ENCODE measurements at places on chromosomes 12 and 14.
A peak's percentile ranks its signal among the peaks of the same experiment; 100 is the strongest.

DNA sequence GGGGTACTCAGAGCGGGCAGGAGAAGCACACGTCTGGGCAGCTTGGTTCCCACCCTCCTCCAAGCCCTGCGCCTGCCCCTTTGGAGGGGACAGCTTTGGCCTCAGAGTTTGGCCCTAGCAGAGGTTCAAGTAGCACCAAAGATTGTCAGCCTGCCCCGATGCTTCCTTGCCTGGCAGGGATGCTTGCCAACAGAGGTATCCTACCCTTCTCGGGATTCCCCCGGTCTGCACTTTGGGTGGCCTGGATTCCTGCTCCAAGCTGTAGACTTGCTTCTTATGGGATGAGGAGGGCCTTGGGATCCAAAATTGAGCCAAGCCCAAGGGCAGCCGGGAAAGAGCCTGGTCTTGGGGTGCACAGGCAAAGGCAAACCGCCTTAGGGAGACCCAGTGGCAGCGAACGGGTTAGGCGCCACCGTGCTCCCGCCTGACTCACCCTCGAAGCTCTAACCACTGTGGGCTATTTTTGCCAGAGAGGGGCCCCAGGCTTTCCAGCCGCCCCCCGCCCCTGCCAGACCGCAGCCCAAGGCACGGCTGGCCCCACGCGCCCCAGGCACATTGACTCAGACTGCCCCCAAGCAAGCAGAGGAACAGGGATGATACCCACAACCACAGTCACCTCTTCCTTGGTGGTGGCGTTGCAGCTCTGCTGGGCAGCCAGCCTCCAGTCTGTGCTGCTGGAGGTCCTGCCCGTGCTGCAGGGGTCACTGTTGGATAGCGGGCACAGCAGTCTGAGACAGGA is 847 bp upstream of the WNT10B start:
- DNase-seq = peak; percentile 82

DNA sequence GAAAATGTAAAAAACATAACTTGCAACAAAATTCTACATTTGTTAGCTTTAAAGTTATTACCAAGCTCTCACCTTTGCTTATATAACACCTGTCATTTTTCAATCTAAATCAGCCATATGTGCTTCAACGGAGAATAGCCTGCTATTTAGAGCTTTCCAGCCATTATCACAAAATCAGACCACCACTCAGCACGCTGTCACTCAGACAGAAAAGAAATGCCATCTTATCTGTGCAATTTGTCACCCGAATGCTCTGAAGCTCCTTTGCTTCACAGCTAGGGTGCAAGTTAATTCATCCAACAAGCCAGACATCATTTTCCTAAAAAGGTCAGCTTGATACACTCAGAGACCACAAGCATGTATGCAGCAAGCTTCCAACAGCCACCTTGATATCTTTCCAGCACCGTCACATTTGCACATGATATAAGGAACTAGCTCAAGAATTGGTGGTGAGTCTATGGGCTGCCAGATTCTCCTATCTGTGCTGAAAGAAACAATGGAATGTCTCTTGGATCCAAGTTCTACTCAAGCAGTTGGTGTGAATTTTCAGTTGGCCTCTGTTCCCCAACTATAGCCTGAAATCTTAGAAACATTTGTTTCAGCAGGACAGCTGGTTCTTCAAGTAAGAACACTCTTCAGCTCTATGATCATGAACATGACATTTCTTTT is 20.0 kb upstream of the IFNG-AS1 start:
- no peak for DNase-seq

GRCh38 chr12:41473441-41473840 is 285.3 kb downstream of the PDZRN4 start:
- DNase-seq = no peak

DNA sequence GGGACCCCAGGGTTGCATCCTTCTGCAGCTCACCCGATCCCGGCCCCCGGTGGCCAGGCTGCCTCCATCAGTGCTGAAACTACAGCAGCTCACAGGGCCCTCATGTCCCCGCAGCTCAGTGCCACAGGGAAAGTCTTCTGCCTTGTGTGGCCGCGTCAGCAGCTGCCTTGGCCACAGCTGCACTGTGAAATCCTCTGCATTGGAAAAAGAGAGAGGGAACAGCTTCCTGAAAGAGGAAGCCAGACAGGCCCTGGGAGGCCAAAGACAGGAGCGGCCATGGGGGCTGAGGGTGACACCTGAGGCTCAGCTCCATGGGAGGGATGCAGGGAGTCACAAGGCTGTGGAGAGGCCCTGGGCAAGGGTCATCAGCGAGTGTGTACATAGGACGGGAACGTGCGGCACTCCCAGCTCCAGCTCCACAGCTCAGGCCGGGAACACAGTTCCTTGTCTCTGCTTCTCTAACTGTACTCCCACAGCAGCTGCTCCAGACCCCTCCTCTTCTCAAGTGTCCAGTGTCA is 32.7 kb downstream of the PARP2 start:
- DNase-seq = no peak

DNA sequence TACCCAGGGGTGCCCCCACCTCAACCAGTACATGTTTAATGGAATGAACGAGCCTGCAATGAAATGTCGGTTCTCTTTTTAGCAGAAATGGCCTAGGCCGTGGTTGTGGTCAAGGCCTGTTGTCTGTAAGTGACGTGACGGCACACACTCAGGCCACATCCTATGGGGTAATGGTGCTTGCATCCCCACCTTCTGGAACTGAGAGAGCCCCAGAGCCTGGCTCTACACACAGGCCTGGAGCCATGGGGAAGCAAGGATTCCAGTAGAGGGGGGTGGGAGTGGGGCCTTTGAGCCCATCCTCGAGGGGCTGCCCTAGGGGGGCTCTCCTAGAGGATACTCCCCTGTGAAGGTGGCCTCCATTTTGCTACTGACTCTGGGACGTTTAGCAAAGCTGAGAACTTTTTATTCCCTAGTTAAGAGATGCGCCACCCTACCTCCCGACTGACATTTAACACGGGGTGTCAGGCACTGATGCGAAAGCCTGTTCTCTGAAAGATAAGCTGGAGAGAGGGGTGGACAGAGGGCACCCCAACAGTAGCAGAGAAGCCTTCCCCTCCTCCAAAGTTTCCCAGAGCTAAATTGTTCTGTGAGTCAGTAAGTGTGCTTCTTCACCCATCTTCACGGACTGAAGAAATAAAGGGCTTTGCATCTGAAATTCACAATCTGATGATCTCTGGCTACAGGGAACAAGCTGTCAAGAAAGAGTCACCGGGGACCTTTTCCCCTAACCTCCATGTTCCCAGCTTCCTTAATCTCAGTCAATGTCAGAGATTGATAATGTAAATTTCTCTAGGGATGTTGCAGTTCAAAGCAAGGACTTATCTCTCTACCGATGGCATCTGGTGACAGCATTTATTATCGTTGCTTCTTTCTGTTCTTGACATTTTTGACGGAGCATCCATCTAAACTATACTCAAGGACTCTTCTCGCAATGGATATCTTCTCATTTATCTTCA is 6.8 kb downstream of the RIN3 start:
- no peak for DNase-seq

DNA sequence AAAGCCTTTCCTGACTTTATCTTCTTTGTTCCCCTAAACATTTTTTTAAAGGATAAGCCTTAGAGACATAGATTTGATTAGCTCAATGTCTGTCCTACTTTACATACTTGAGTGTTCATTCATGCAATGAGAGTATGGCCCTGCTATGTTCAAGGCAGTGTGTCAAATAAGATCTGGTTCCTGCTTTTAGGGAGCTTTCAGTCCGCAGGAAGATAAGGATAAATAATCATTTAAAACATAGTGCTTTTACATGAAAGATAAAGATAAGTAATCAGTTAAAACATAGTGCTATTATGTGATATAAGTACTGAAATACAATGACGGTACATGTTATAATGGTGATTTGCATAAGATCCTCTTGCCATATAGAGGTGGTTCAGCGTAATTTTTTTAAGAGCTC is 378.3 kb upstream of the PRICKLE1 start:
- no peak for DNase-seq

DNA sequence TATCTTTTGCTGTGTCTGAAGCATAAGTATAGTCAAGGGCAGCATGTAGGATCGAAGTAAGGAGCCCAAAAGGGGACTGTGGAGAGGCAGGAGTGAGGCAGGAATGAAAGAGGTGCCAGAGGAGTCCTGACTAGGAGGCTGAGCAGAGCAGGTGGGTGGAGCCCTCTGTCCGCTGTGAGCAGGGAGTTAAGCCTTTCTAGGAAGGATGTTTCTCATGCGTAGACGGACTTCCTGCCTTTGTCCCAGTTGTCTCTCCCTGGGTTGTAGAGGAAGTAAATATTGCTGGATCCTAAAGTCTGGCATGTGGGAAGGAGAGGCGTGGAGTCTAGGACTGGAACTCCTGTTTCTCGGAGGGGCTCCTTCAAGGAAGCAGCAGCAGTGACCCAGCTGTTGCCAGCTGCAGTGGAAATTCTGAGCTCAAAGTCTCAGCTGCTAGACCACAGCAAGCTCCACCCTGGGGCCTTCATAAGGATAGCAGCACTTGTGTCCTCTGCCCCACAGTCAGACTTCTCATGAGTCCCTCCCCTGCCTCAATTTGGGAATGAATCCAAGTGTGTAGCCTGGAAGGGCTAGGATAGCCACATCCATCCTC is 44.0 kb downstream of the RBMS2 start:
- DNase-seq = peak; percentile 45

DNA sequence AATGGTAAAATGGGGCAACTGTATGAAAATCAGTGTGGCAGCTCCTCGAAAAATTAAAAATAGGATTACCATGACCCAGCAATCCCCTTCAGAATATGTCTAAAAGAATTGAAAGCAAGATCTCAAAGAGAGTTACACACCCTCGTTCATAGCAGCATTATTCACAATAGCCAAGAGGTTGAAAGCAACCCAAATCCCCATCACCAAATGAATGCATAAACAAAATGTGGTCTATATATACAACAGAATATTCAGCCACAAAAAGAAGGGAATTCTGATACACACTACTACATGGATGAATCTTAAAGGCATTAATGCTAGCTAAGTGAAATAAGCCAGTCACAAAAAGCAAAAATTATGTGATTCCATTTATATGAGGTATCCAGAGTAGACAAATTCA is 27.2 kb downstream of the RAD52 start:
- DNase-seq = no peak

DNA sequence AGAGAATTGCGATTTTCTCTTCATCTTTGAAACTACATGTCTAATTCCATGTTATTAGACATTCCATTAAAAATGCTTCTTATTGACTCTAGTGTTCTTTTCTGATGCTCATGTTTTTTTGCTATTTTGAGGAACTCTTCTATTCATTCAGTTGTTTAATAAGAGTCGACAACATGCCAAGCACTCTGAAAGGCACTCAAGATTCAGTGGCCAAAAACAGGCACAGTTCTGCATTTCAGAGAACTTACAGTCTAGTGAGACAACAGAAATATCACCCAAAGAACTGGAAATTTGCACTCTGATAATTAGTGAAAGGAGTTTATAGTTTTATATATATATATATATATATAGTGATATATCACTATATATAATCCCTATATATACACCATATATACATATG is 111.7 kb downstream of the TSHR start:
- DNase-seq = no peak

DNA sequence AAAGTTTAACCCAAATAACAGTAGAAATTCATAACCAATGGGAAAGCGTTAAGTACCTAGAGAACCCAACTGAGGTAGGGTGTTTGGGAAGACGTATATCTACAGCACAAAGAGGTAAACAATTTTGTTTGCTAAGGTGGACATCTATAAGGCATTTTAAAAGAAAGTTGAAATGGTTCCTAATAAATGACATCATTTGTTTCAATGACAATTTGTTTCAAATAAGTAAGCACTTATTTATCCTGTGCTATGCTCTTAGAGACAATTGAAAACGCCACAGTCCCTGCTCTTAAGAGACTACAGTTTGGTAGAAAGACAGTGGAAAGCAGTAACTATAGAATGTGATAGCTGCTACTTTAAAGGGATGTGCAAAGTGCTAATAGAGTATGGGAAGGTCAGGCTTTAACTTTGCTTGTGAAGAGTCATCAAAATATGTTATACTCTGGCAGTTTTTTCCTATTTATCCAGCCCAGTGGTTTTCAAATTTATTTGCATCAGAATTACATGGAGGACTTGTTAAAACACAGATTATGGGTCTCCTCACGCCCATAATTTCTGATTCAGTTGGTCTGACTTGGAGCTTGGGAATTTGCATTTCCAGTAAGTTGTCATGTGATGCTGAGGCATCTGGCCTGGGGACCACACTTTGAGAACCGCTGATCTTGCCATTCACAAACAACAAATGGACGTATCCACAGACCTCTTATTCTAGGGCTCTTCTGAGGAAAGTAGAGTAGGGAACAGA is 19.6 kb upstream of the SMCO2 start:
- no peak for DNase-seq

DNA sequence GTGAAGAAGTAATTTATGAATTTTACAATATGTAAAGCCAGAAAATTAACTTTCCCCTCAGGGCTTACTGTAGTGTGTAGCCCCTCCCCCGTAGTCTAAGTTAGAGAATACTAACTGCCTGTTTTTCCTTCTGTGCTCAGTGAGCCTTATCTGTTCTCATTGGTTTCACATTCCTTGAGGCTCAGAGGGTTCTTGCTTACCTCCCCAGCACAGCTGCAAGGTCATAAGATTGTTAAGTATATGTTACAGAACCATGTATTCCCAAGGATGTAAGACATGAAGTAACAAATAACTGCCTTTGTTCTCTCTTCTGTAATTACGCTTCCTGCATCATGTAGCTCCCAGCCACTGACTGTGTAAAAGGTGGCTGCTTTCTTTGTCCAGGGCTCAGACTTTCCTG is 1351.1 kb downstream of the TMEM121 start:
- no peak for DNase-seq

GRCh38 chr12:101074940-101075680 is 134.9 kb downstream of the SLC5A8 start:
- no peak for DNase-seq

DNA sequence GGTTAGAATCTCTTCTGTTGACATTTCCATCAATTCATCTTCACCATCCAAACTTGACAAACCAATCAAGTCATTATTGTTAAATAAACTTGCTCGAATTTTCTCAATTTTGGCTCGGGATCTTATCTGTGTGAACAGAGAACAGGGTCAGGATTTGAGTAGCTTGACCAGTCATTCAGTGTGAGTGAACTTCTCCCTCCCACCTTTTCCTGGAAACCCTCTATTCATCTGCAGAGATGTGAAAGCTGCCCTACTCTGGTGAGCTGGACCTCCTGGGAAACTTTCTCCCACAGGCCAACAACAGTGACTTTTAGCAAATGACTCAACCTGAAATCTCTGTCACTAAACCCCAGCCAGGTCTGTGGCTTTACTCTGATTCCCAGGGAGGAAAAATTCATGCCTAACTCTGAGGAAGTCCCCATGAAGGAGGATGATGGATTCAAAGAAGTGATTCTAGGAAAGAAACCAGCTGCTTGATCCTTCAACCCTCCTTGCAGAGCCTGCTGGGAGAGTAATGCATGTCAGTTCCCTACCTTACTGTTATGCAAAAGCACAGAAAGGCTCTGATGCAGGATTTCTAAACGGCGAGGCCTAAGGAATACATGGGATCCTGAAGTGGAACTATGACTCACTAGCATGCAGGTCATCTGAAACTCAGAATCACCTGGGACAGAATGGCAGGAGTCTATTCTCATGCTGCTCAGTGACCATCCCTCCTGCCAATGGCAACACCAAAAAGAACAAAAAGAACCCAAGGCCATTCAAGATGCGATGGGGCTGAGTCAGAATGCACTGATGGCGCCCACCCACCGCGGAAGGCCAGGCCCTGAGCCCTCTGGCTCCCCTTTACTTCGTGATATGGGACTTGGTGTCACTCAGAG is 58.0 kb downstream of the TRAFD1 start:
- peak; percentile 10 for DNase-seq

All from ELR (cell line).